Activated naive CD4-positive, alpha-beta T cell treated with anti-CD3 and anti-CD28 coated beads, Interleukin-2, amount 10 ng/mL, durations not matched to agents 5 hours and 36 hours (primary cell): ENCODE measurements at places on chromosomes 7 and 10. TPM values are rescaled to one million over a fixed set of nuclear protein-coding genes. Genes with fewer than 3 reads are reported as not detected.

The CCL26 gene
- total RNA-seq = not detected

The PIP gene
- not detected for total RNA-seq

The HGF gene
- not detected for total RNA-seq

The LIPM gene
- not detected for total RNA-seq

The EBLN1 gene
- not detected for total RNA-seq
